A549 (cell line): ENCODE measurements at places on chromosomes 6 and 20. TPM values are rescaled to one million over a fixed set of nuclear protein-coding genes. Genes with fewer than 3 reads are reported as not detected.
A peak's percentile ranks its signal among the peaks of the same experiment; 100 is the strongest.

DNA sequence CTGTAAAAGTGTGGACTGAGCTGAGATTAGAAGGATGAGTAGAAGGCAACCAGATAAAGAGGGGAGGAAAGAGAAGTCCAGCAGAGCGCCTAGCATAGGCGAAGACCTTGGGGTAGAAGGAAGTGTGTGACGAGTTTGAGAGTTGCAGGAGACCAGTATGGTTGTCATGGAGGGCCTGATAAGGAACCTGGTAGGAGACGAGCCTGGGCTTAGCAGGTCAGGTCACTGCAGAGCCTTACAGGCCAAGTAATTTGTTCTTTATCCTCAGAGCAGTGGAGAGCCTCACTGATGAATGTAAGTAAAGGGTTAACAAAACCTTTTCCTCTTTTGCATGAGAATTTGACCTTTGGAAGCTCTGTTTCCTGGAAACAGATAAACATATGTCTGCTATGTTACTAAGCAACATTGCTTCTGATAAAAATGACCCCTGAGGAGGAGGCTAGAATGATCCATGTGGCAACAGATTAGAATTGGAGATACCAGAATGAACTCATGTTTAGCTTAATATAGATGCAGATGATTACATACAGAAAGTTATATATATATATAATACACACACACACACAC, 2.9 kb upstream of the TMEM74B start:
- no peak for DNase-seq

Gene HUS1B
- polyA plus RNA-seq: 0.09 to 0.25 TPM (median 0.16 TPM) in 3 replicates

DNA sequence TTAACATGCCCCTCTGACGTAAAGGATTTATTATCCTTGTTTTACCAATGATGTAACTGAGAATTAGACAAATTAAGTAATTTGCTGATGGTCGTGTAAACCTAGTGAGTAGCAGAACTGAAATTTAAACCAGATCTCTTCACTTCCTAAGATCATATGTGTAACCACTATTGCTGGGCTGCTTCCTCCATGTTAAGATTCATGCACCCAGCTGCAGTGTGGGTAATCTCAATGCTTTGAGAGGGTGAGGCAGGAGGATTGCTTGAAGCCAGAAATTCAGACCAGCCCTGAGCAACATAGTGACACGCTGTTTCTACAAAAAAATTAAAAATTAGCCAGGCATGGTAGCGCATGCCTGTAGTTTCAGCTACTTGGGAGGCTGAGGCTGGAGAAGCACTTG, 97.9 kb downstream of the L3MBTL3 start:
- DNase-seq: no peak

GRCh38 chr6:112331306-112331705, 15.8 kb upstream of the RFPL4B start:
- no peak for DNase-seq

DNA sequence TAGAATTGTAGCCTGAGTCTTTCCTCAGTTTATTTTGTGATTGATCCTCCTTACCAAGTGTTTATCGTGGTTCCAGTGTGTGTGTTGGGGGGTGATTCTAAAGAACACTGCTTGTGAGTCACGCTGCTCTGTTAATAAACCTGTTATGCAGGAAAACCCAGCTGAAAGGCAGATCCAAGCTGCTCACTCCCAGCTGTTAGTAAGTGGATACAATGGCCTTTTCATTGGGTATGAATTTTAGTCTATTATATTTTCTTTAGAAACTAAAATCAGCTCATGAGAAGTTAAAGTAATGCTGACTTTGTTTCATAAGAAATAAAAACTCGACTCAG, 12.2 kb upstream of the DSTN start:
- DNase-seq: peak; percentile 66

Gene TINAG
- 0.04 to 0.16 TPM in 2 of 3 replicates, not detected in the other for polyA plus RNA-seq

- no peak for DNase-seq
Observed at GRCh38 chr20:11492386-11492785, 425.3 kb upstream of the BTBD3 start.

DNA sequence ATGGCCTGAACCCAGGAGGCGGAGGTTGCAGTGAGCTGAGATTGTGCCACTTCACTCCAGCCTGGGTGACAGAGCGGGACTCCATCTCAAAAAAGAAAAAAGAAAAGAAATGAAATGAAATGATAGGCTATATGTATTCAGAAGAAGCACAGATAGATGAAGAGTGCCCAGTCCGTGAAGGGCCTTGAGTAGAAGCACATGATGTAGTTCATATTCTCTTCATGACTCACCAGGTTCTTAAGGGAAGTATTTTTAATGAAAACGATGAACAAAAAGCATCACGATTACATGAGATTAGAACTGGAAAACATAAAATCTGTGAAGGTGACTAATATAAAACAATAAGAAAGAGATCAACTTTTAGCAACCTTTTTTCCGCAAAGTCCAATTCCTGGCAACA, 29.8 kb downstream of the TPD52L1 start:
- DNase-seq: no peak

Gene ABHD16B
- not detected in 3 replicates for polyA plus RNA-seq

Gene NHSL1
- 0.99 to 1.6 TPM (median 1.1 TPM) in 3 replicates for polyA plus RNA-seq

DNA sequence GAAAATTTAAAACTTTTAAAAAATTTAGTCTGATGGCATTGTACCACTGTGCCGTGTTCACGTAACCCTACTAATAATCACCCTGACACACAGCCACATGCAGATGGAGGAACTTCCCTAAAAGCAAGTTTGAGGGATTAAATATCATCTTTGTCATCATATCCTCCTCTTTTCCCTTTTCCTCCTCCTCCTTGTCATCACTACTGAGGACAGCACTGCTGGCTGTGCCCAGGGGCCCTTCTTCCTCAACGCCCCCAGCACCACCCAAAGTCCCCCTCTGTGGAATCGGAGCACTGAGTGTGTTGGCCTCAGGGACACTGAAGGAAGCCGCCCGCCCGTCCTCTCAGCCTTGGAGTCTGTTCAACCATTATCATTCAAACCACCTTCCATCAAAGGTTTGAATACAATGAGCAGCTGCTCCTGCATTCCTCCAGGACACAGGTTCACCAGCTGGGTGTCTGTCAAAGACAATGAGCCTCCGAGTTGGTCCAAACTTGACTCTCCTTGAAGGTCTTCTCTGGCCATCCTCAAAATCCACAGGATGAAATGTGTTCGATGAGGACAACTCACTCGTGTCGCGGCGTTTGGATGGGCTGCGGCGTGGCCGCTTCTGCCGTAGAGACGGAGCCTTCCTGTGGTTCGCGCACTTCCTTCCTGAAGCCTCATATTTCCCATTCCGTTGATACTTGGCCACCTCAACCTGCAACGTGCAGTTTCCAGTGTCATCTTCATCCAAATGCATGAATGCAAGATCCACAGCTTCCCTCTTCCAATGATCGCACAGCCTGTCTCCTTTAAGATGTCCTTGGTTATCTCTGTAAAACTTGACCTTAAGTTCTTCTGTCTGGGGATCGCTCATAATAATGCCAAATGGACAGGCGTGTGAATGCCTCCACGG, 23.3 kb downstream of the NQO2 start:
- no peak for DNase-seq

Gene MRS2
- 21.8 to 22.6 TPM (median 22.6 TPM) in 3 replicates for polyA plus RNA-seq
